ENCODE measurements at places on chromosomes 2 and 18.

GRCh38 chr2:215974700-215975429 is 38.5 kb downstream of the MREG start:
- no peak for DNase-seq

- no peak for DNase-seq
Measured at GRCh38 chr2:73749314-73749713, 12.2 kb upstream of the TPRKB start.

- no peak for DNase-seq
Measured at GRCh38 chr2:241066171-241066892, 35.8 kb downstream of the MTERF4 start.

- no peak for DNase-seq
Measured at GRCh38 chr2:72933646-72934151, 16.4 kb downstream of the EMX1 start.

- DNase-seq = no peak
Measured at GRCh38 chr2:235921508-235922191, 246.5 kb downstream of the GBX2 start.

- DNase-seq = peak; percentile 27
Measured at GRCh38 chr2:196959734-196960338, 33.3 kb upstream of the PGAP1 start.

DNA sequence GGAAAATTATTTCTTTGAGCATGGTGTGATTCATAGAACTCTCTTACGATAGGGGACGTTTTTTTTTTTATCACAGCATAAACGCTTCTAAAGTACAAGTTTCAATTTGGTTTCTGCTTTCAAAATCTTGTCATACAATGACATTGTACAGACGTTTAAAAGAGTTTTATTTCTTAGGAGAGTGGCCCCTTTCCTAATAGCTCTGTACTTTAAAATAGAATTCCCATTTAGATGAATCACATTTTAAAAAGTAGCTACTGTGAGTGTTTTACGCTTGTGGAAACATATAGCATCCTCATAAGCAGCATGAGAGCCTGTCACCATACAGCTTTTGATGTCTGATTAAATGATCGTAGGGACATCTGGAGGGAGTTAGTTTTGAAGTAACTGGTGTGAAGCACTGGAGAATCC is 510.9 kb downstream of the PARD3B start:
- no peak for DNase-seq

DNA sequence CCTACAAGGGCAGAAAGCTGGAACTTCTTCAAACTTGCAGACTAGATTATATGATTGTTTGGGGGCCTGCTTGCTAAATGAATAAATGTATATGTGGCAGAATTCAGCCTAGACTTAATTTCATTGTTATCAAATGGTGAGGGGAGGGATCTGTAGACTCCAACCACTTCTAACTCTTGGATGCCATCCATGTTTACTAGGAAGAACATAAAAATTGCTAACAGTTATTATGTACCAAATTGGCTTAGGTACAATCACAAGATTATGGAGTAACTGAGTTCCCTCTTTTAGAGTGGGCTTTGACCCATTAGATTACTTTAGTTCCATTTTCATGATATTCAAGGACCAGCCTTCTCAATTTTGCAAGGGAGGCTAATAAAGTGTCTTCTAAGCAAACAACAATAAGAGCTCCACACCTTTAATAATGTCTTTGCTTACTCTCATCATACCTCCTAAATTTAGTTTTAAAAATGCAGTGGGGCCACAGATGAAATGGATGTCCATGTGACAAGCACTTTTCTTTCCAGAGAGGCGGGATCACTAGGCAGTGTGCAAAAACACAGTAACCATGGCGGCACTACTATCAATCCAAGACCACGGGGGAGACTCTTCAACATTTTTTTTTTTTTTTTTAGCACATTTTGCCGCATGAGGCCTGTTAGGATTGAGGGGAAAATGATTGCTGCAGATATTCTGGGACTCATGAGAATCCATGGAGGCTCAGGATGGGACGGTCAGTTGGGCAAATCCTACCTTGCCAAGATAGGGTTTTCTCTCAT is 217.6 kb upstream of the SPRED2 start:
- DNase-seq = no peak

All from NCI-H510A treated with DMSO at 0.1 percent for 48 hours (cell line).